ENCODE measurements at places on chromosomes 7 and 10.

- no peak for DNase-seq
Observed at GRCh38 chr7:85806321-85806720, 619.5 kb upstream of the SEMA3D start.

- DNase-seq: no peak
Observed at GRCh38 chr7:104074529-104074928, 85.1 kb upstream of the RELN start.

GRCh38 chr7:151339651-151340382 is 1.8 kb upstream of the NUB1 start:
- peak; percentile 27 for DNase-seq

DNA sequence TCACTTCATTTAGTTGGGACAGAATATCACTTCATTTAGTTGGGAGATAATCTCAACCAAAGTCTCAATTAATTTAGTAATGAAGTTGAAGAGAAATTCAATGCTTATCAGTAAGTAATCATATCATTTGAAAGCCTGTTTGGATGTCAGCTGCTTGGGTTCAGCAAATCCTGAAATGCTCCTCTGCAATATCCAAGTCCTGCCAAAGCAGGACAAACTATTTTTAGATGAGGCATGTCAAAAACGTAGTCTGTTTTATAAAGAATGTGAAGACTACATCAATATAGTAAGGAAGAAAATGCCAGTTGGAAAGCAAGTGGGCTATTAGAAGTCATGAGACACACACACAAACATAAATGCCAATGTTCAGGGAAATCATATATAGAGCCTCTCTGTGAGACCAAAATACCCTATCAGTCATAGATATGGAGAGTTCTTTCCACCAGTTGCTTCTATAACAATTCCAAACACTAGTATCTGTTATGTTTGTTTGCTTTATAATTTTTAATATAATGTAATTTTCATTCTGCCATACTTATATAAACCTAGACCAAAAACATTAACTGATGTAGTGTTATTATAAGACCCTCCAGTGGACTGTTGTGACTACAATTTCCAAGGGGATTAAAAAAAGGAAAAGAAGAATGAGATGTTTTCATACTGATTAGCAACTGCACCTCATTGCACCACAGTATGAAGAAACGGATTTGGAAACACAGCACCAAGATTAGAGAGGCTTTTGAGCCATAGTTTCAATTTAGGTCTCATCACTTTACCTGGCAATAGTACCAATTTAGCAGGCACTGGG is 160.7 kb downstream of the LRRTM3 start:
- DNase-seq: no peak

DNA sequence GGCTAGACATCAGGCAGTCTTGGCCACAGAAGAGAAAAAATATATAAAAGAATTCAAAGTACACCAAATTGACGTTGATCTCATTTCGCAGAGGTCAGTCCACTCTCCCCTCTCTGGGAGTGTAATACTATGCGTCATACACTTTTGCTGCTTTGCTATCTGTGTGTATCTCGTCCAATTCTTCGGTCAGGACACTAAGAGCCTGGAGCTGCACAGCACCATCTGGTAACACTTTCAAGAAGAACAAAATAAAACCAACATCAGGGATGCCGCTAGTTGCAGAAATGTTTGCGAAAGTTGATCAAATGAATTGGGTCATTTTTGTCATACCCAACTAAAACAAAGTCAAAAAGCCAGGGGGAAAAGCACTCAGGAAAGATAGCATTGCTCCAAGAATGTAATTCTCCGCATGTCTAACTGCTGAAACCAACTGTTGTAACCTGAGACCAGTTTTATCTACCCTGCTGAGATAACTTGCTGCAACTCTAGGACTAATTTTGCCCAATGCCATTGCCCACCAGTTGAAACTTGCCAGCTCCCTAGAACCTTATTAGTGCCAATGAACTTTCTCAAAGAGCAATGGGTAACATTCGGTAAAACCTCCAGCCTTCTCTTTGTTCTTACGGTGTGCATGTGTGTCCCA is 23.0 kb downstream of the TMEM176A start:
- DNase-seq: peak; percentile 90

DNA sequence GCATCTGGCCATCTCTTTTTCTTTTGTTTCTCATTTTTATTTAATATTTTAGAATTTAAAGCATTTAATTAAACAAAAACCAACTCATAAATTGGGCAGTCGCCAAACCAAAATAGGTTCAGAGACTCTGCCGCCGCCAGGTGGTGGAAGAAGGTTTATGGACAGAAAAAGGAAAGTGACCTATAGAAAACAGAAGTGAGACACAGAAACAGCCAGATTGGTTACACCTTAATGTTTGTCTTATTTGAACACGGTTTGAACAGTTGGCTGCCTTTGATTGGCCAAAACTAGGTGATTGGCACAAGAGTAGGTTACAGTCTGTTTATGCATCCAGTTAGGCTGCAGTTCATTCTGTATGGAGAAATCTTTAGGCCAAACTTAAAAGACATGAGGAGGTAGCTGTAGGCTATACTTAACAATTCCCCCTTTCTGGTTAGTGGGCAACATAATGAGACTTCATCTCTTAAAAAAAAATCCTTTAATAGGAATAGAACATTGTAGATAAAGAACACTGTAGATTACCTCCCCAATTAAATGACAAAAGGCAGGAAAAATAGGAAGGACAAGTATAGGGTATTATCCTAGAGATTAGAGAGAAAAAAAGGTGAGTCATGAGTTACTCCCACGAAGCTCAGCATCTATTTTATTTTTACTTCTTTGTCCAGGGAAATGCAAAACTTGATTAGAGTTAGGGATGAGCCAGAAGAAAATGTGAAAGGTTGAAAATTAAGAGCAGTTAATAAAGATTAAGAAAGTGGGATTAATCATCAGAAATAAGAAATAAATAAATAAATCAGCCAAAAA is 23.9 kb upstream of the CYCS start:
- DNase-seq: no peak

GRCh38 chr10:4127518-4128315 is 342.7 kb upstream of the KLF6 start:
- DNase-seq: peak; percentile 7

DNA sequence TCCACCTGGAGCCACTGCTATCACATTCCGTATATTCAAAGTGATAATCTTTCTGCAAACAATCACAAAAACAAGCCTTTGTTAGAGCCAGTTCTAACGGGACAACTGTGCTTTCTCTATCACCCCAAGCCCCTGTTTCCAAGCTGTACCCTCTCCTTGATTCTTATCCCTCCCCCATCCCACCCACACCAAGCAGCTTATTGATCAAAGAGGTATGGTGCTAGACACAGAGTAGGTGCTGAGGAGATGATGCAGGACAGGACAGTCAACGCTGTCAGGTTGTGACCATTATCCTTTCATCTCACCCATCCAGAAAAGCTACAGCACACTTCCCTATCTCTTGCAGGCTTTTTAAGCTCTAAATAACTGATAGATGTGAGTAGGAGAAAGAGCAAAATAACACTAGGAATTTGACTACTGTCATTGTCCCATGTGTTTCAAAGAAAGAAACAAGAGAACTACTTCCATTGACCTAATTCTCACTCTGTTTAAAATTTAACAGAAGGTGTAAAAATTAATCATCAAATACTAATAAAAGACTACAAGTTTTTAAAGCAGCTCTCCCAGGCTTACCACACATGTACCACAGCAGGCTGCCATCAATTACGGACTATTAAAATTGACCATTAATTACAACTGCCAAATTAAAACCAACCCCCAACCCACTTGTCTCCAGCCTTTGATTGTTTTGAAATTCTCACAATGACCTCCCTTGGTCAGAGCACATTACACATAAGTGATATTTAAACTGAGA is 94.3 kb downstream of the ELAPOR2 start:
- DNase-seq: no peak

GRCh38 chr10:101484175-101484745 is 103.8 kb downstream of the POLL start:
- no peak for DNase-seq

DNA sequence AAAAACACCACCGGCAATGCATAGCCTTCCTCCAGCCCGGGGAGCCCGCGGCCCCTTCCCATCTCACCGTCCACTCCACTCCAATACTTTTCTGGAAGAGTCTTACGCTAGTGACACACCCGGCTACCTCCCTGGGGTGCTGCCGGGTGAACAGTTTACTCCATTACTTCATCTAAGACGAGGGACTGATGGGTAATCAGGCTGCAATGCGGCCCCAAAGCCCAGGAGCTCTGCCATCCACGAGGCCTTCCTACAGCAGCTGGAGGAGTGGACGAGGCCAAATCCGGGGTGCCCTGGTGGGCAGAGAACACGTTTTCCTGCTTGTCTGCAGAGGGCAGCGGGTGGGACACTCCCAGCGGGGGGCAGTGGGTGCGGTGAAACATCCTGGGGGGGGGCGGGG is 356.2 kb upstream of the SHH start:
- no peak for DNase-seq

DNA sequence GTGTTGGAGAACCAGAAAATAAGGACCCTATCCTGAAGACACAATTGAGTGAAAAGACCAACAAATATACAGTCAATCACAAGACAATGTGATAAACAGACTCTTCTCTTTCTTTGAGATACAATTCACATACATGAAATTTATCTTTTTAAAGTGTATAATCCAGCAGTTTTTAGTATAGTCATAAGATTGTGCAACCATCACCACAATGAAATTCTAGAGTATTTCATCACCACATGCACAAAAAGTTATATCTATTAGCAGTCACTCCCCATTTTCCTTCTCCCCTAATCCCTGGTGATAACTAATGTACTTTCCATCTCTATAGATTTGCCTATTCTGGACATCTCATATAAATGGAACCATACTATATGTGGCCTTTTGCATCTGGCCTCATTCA is 8.2 kb upstream of the SORBS1 start:
- DNase-seq: no peak

GRCh38 chr10:21724687-21725367 is 190.8 kb downstream of the MLLT10 start:
- DNase-seq: no peak

DNA sequence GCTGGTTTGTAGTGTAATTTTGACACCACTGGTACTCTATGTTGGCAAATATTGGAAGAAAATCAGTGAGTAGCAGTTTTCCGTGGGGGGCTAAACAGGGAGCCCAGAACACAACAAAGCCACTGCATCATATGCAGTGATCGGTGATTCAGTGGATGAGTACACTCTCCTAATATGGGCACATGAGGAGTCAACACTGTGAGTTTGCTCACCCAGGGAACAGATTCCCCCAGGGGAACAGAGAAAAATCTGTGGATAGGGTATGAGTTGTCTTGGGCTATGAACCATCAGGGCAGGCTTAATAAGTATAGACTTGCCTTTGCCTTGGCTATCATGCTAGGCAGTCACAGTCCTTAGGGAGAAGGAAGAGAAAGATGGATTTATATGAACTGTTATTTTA is 227.7 kb upstream of the SEMA3E start:
- DNase-seq: no peak

DNA sequence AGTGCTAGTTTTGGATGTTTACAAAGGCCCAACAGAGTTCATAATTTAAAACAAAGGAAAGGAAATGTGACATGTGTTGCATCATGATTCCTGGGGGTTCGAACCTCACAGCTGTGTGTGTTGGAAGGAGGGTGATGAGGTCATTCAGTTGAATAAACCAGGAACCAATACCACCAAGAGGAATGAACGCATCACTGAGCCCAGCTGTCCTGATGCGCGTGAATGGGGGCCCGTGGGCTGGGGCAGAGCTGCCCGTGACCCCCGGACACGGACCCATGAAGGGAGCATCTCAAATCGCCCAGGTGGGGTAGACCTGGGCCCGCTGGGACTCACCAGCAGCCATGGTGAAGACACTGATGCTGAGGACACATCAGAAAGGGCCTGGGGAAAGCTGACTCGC is 33.0 kb downstream of the BRI3 start:
- DNase-seq: no peak

- DNase-seq: no peak
Observed at GRCh38 chr10:95646160-95646559, 10.4 kb downstream of the ALDH18A1 start.

DNA sequence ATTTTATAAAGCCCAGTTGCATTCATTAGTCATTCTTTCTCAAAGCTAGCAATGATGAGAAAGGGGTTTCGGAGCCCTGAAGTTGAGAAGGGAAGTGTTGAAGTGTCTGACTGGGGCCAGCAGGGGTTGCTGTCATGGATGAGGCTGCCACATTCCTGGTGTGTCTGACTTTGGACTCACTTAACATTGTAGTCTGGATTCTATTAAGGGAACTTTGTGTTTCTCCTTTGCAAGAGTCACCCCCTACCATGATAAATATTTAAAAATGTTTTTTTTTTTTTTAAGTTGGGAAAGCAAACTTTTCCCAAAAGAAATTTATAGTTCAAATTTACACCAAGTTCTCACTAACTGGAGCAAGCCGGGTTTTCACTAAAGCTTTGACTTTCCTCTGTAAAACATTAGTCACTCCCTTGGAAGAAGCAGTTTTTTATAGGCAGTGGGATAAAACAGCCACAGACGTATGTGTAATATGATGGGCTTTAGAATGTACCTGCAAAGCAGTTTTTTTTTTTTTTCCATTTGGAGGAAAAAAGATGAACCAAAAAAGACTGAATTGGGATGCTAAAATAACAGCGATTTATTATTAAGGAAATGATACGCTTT is 243.6 kb downstream of the TWIST1 start:
- no peak for DNase-seq

DNA sequence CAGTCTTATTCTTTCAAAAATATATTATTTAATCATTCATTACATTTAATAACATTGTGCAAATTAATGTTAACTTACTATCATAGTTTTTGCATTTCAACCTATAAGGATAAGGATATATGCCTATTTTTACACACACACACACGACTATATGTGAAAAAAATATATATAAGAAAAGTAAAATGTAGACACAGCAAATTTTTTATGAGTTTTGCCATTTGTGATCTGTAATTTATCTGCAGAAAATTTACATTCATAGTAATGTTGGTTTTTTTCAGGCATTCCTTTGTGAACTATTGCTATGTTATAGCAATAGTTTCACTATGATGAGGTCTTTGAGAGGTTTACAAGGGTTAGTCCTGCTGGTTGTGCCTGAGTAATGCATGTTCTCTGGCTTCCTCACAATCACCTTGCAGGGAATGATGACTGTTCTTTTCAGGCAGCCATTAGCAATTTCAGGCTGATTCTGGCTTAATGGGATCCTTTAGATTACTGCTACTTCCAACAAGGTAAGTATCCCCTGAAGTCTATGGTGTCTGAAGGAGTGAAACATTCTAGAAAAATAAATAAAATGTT is 183.7 kb upstream of the CDK1 start:
- peak; percentile 4 for DNase-seq

DNA sequence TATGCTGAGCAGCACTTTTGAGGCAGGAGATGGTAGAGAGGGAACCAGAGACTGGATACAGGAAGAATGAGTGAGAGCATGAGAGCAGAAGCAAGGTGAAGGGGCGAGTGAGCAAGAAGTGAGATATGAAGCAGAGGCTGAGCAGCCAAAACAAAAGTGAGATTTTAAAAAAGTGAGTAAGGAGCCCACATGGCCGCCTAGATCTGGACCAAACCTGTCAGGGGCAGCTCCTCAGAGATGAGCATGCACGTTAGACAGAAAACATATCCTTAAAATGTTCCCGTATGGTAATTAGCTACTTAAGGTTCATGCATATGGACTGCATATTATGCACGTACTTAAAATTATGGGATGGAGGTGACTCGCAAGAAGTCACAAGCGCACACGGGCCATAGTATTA is 22.5 kb downstream of the TMEM176A start:
- DNase-seq: peak; percentile 74

Data from trophoblast cell (in vitro differentiated cells and primary cell).